ENCODE measurements at places on chromosomes 1 and 21.

- no peak for DNase-seq
Measured at GRCh38 chr1:150808846-150809245, 786 bp upstream of the CTSK start.

DNA sequence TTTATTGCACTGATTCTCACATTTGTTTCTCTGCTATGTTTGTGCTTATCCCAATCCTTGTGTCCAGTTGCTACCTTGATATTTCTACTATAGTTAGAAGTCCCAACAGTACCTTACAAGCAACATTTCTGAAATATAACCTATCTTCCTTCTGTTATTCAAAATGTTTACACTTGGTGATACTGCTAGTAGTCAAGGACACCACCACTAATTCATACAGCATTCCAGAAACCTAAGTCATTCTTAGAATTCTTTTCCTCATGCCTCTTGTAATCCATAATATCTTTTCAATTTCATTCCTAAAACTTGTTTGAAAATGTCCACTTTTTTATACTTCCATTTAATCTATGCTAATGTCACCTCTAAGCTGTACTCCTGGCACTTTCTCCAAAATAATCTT, 2132.1 kb downstream of the NCAM2 start:
- DNase-seq: no peak

DNA sequence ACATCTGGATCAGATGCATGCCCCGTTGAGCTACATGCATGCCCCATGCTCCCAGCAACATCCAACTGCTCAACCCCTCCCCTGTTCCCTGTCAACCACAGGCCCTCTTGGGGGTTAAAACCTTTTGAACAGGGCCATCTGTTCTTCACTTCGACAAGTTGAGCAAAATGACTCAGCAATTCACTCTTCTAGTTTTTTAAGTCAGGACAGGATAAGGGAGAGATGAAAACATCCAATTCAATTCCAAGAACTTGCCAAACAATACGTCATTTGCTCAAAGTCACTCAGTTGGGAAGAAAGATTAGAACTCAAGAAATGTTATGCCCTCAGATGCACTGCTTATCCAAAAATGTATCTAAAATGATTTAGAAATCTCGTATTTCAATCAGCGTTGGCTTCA, 46.1 kb upstream of the MTF2 start:
- DNase-seq: no peak

- no peak for DNase-seq
Measured at GRCh38 chr1:230091473-230092231, 24.6 kb downstream of the GALNT2 start.

- DNase-seq: no peak
Measured at GRCh38 chr1:224223819-224224714, 41.0 kb downstream of the DEGS1 start.

DNA sequence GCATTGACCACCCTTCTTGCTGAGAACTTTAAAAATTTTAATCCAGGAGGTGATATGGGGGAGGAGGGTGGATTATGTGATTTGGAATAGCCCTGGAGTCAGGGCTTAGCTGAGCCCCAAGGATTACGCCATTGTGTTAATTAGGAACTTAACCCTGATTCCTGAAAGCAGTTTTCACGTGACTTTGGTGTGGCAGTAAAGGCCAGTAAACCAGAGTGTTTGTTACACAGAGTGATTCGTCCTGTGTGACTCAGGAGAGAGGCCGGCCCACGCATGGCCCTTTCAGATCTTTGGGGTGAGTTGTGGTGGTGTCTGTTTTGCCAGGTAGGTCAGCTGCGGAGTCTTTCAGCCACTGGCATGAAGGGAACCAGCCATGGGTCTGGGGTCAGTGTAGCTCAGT, 107.6 kb downstream of the NOS1AP start:
- no peak for DNase-seq

GRCh38 chr1:101566883-101567538, 330.2 kb downstream of the S1PR1 start:
- DNase-seq: no peak

DNA sequence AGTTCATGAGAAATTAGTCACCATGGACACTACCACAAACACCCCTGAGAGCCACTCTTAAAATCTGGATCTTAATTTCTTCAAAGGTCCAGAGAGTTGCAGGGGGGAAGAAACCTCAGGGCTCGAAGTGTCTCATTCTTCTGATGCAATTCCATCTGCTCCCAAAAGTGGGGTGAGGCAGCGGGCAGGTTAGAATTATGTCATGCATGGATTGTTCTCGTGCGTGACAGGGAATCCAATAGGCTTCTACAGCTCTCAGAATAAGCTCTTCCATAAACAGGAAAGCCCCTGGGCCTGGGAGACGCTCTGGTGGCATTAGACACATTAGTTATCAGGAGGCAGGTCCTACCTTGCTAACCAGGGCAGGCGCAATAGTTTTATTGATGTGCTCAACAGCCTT, 8.4 kb downstream of the ENO1 start:
- no peak for DNase-seq

GRCh38 chr1:45574105-45574626, 9.7 kb upstream of the NASP start:
- DNase-seq: no peak

DNA sequence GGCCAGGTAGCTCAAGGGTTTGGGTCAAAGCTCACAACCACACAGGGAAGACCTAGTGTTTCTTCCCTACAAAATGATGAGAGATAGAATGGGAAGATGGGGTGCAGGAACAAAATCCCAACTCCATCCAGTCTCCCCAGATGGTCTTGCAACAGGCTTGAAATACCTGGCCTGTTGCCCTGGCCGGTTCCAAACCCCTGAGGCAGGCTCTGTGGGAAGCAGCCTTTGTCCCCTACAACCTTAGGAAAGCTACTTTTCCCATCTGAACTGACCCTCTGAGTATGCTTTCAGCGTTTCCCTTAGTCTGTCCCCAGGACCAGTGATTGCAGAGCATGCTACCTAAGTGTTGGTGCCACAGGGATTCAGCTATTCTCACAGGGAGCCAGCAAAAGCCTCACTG, 104.0 kb downstream of the GDAP2 start:
- DNase-seq: no peak

Measured in amniotic stem cell (primary cell).